ENCODE measurements at places on chromosomes 1 and 21. TPM values are rescaled to one million over a fixed set of nuclear protein-coding genes. Genes with fewer than 3 reads are reported as not detected.

DNA sequence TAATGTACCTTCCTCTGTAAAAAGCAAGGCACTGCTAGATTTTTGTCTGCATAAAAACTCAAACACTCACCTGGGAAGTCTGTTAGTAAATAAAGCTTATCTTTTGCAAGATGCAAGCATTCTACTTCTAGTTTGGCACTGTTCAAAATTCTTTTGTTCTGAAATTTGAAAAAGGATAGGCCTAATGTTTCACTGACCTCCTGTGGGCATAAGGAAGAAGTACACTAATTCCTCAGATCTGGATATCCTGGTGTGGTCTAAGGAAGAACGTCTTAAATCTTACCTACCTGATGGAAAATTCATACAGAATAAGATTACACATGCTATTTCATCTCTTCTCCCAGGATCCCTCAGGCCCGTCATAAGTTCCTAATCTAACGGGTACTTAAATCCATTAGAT lies 93.5 kb upstream of the CAMK1G start:
- DNase-seq, result no peak
- no peaks in the 10 kb centered on the region for H3K36me3 ChIP-seq
- no peaks in the 10 kb centered on the region for H3K27me3 ChIP-seq
- H3K4me3 ChIP-seq, result no peak overlapping the region
- H3K27ac ChIP-seq, result no peak overlapping the region

DYNLT5 gene
- total RNA-seq, result 0.36 TPM

ASAP3 gene
- 30.8 TPM for total RNA-seq

KCNE1 gene
- total RNA-seq, result 3.0 TPM

Measured in sigmoid colon (tissue), 7 donors.